ENCODE measurements at places on chromosomes 1 and 21. TPM values are rescaled to one million over a fixed set of nuclear protein-coding genes. Genes with fewer than 3 reads are reported as not detected.

GRCh38 chr1:219088778-219089557 lies 84.7 kb upstream of the LYPLAL1 start:
- DNase-seq: peak; percentile 57

DNA sequence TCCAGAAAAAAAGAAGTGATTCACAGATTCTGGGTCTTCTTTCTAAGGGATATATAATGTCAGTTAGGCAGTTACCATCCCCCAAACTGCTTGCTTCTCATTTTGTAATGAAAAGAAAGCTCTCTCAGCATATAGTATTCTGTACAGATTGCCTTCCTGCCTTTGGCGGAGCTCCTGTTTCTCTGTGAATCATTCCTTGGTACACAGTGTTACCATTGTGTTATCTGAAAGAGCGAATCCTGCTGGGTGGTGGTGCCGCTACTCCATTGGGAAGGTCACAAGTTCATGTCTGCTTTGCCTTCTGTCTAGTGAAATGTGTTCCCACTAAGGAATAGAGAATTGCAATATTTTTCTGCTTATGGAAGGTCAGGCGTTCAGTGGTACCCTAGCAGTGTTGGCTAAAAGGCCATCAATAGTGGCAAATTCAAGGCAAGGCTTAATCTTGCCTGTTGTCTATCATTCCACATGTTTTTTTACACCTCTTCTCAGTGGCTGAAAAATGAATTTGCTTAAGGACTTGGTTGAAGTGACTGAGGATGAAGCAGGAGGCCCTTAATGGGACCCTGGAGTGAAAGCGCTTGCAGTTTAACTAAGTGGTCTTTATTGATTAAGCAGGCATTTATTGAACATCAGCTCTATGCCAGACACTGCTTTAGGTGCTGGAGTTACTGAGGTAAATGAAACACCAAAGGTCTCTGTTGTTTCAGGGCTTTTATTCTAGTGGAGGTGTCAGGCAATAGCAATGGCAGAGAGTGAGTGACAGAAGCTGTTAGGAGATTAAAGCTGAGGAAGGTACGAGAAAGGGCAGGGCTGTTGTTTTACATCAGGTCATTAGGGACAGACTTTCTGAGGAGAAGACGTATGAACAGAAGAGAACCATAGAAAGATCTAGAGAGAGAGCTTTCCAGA lies 186.7 kb downstream of the PDE4B start:
- DNase-seq: no peak

DNA sequence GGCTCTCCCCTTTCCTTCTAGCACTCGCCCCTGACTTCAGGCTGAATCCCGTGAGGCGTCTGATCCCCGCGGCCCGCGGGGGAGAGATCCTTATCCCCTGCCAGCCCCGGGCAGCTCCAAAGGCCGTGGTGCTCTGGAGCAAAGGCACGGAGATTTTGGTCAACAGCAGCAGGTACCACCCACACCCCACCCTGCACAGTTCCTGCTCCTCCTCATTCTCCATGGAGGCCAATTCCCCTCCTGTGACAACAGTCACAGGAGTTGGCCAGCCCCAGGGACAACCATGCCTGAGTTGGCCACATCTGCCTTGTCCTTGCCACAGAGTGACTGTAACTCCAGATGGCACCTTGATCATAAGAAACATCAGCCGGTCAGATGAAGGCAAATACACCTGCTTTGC lies 20.0 kb downstream of the TMEM81 start:
- DNase-seq: peak; percentile 38

Gene POU2F1
- 10.3 TPM for total RNA-seq

Gene MANEAL
- total RNA-seq: 6.1 TPM

Gene RGS4
- total RNA-seq: 0.67 TPM

All from right lobe of liver (tissue), 6 donors.